ENCODE measurements at places on chromosomes 16 and 17. TPM values are rescaled to one million over a fixed set of nuclear protein-coding genes. Genes with fewer than 3 reads are reported as not detected.

The FLCN gene
- total RNA-seq: 21.3 TPM

DNA sequence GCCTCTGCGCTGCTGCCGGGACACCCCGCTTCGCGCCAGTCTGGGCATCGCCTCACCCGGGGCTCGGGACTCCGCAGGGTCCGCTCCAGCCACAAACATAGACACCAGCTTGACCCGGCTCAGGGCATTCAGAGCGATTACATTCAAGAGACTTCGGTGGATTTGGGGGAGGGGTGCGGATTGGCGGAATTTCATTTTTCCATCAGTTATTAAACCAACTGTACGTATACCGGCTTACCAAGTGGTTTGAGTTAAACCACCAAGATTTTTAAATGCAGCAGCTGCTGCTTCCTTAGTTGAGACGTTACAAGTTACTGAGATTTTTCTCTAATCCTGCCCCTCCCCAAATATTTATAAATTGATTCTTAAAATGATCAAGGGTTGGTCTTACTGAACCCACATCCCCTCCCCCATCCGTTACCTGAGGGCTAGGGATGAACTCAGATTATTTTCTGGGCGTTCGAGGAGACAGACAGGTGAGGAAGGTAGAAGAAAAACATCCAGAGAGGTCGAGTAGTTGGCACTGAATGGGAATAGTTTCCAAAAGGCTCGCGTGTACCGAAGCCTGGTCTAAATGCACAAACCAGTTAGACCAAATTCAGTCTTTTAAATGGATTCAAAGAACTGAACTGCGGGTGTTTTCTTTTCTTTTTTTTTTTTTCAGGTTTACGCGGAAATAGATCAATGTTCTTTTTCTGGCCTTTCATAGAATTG, 1.5 kb downstream of the CRHR1 start:
- H3K27me3 ChIP-seq: peaks cover 77% of the 10 kb centered on the region
- no peak overlapping the region for H3K27ac ChIP-seq
- DNase-seq: no peak
- H3K36me3 ChIP-seq: no peaks in the 10 kb centered on the region

DNA sequence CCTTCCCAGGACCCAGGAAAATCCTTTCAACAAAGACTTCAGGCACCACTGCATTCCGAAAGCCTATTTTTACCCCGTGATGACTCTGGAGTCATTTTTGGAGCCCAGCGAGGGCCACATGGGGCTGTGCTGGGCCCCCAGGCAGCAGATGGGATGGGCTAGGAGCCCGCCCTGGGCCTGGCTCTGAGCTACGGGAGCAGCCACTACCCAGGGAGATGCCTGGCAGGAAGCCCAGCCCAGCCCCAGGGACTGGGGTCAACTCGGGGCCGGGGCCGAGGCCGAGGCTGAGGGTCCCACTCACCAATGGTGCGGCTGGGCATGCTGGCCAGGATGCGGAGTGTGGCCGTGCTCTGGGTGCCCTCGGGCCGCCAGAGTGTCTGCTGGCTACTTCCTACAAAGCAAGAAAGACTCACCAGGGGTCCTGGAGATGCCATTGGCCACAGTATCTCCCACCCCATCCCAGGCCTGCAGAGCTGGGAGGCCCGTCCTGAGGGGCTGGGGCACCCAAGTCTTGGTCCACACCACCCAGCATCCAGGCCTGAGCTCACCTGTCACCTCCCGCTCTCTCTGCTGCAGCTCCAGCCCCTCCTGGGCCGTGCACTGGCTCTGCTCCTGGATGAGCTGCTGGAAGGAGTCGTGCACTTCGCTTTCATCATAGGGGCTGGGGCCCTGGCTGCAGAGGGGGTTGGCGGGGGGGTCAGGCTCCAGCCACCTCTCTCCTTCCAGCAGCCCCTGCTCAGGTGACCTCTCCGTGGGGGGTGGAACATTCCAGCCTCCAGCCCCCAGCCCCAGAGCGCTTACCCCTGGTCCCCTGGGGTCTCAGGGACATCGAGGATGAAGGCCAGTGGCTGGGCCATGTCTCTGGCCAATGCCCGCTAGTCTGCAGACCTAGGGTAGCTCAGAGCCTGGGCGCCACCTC, 2.3 kb downstream of the TMC6 start:
- peak overlapping the region; percentile 90 for H3K4me3 ChIP-seq
- no peaks in the 10 kb centered on the region for H3K27me3 ChIP-seq
- peaks cover 45% of the 10 kb centered on the region for H3K36me3 ChIP-seq
- peak overlapping the region; percentile 86 for H3K27ac ChIP-seq
- DNase-seq: no peak

DNA sequence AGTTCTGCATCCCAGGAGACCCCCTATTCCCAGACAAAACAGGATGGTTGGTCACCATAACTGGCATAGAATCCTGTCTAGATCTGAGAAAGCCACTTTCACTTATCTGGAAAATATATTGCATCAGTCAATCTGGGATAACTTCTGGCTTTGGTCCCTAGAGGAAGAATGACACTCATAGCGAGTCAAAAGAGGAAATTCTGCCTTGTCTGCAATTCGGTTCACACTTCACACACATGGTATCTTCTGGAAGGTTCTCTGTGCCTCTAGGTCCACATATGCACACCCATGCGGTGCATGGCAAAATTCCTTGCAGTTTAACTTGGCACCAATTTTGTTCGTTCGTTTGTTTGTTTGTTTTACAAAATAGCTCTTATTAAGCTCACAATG, 49.2 kb upstream of the WSCD1 start:
- peaks cover 25% of the 10 kb centered on the region for H3K27me3 ChIP-seq
- peaks cover 12% of the 10 kb centered on the region for H3K4me1 ChIP-seq
- H3K4me3 ChIP-seq: no peak overlapping the region
- no peak for DNase-seq
- no peak overlapping the region for H3K27ac ChIP-seq

The SLC13A2 gene
- total RNA-seq: not detected

All from activated naive CD8-positive, alpha-beta T cell treated with anti-CD3 and anti-CD28 coated beads for 36 hours (primary cell).